ENCODE measurements at places on chromosomes 6 and 20.
A peak's percentile ranks its signal among the peaks of the same experiment; 100 is the strongest.

DNA sequence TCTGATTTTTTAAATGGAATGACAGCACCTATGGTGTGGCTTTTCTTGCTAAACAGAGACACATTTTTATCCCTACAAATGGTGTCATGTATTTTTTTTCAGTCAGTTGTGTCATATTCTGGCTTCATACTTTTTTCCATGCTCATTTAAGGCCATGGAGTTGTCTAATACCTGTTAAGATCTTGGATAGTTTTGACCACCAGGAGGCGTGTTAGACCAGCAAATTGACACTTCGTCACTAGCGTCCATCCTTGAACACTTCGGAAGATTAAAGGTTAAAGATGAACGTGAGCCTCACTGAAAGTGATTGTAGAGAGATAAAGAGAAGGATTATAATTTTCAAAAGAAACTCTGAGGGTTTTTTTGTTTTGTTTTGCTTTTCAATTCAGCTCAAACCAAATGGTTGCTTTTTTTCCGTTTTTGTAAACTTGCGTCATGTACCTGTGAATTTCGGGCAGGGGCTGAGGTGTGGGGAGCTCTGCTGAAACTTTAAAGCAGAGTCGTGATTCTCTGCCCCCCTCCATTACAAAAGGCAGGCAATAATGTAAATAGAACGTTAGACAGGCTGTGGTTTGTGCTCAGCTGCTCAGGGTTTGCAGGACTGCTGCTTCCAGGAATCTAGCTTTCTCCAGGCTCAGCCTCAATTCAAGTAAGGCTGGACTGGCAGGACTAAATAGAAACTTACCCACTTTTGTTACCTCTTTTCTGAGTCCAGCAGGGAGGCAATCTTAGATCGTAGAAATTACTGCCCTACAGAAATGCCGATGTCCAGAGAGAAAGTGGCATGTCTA lies 245.1 kb downstream of the FOXA2 start:
- DNase-seq, result peak; percentile 67

GRCh38 chr20:62517901-62518610 lies 42.3 kb upstream of the GATA5 start:
- no peak for DNase-seq

DNA sequence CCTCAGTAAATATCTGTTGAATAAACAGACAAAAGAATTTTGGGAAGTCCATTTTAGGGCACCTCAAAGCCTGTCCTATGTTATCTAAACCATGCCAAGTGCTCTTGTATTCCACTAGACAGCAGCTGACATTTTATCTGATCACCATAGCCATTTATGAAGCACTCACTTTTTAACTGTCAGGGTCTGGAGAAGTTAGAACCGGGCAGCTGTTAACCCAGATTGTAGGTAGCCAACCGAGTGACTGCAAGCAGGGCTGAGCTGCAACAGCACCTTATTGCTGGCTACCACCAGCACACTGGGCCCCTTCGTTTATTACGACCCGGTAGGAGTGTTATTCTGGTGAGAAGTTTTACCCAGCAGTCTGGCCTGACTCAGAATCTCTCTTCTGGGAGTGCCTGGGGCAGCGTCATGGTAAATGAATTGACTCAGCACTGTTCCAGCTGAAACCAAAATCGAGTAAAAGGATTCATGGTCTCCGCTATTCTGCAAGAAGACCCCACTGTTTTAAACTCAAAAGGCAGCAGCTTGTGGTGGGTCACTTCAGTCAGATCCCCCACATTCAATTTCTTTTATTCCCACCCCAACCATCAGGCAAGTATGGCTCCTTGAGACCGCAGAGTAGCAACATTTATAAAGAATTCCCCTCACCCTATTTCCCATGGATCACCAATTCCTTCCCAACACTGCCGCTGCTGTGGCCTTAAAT lies 1.7 kb downstream of the UBE2V1 start:
- no peak for DNase-seq

DNA sequence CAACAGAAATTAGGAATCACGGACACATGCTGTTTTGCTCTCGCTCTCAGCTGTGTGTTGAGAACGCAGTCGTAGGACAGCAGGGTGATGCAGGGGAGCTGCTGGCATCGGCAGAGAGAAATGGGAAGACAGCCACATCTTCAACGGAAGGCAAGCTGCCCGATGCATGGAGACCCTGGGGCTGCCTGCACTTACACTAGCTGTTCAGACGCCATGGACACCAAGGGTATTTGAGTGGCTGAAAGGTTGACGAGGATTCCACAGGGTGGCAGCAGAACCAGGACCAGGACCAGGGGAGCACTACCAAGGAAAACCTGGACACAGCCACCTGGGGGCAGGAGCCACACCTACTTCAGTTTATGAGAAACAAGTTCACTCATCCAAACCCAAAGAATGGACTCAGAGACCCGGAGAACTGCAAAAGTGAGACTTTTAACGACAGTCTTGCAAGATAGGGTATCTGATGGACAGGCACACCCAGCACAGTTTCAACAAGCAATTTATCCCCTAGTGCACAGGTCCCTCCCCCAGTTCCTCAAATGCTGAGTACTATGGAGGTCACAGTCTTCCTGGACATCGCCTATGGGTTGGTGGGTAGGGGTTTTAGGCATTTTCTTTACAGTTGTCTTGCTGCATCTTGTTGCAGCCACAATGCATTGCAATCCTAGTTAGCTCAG lies 56.3 kb upstream of the ENTPD6 start:
- DNase-seq, result no peak

DNA sequence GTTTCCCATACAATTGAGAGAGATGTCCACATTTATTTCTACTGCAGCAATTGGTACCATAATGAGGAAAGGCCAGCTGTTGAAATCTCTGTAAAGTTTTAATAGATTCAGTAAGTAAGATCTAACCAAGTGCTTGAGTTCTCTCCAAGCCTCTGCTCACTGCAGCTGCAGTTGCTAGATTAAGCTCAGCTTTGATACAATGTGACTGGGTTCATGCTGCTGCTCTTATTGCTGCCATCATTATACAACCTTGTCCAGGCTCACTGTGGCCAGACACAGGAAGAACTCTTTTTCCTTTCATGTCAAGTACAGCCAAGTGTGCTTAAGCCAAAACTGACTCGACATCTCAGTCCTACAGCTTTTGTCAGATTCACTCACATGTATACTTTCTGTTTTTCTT lies 423.5 kb downstream of the GJA1 start:
- no peak for DNase-seq

DNA sequence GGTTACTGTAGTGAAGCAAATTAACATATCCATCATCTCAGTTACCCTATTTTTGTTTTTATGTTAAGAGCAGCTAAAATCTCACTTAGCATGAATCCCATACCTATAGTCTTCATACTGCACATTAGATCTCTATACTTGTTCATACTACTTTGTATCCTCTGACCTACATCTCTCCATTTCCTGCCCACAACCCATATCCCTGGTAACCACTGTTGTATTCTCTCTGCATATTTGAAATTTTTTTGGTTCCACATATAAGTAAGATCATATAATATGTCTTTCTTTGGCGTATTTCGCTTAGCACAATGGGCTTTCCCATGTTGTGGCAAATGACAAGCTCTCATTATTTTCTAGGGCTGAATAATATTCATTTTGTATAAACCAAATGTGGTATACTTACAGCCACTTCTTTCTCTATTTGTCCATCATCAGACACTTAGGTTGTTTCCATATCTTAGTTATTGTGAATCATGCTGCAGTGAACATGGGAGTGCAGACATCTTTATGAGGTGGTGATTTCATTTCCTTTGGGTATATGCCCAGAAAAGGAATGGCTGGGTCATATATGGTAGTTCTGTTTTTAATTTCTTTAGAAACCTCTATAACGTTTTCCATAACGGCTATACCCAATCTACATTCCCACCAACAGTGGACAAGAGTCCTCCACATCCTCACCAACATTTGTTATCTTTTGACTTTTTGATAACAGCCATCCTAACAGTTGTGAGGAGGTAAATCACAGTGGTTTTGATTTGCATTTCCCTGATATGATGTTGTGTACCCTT lies 39.8 kb downstream of the BACH2 start:
- no peak for DNase-seq

DNA sequence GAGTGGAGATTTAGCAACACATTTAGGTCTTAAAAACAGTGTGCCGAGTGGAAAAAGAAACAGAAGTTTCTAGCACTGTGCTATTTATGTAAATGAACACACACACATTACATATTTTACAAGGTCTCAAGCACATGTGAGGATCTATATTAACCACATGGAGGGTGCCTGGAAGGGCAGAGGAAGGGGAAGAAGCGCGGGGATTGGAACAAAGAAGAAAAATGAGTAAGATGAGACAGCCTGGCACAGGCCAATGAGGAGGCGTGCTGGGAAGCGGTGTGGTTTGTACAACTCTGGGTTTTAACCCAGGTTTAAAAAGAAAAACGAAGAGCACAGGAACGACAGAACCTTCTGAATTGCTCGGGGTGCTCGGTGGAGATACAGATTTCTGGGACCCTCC lies 5.7 kb downstream of the KCNG1 start:
- no peak for DNase-seq

DNA sequence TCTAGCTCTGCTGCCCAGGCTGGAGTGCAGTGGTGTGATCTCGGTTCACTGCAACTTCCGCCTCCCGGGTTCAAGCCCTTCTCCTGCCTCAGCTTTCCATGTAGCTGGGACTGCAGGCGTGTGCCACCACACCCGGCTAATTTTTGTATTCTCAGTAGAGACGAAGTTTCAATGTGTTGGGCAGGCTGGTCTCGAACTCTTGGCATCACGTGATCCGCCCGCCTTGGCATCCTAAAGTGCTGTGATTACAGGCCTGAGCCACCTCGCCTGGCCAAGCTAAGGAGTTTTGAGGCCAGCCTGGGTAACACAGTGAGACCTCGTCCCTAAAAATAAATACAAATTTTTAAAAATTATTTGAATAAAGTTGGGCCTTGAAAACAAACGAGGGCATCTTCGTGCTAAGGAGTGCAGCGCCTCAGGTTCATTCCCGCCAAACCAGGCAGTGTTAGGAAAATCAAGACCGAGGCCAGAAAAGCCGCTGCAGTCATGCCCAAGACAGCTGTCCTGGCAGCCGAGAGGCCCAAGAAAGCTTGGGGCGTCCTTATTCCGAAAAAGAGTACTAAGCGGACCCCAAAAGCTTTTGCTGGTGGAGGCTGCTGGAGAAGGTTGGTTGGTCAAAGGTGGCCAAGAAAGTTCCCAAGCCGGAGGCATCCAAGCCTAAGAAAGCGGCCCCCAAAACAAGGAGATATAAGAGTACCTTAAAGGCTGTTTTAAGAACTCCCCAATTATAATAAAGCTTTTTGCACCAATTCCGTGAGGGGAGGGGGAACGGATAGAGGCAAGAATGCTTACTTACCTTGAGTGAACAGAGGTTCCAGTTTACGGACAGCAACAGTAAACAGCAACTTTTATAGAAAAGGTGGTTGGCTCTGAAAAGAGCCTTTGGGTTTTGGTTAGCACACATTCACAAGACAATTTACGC lies 109.0 kb downstream of the HFE start:
- DNase-seq, result peak; percentile 26

GRCh38 chr20:58700121-58700821 lies 7.7 kb downstream of the NPEPL1 start:
- no peak for DNase-seq

DNA sequence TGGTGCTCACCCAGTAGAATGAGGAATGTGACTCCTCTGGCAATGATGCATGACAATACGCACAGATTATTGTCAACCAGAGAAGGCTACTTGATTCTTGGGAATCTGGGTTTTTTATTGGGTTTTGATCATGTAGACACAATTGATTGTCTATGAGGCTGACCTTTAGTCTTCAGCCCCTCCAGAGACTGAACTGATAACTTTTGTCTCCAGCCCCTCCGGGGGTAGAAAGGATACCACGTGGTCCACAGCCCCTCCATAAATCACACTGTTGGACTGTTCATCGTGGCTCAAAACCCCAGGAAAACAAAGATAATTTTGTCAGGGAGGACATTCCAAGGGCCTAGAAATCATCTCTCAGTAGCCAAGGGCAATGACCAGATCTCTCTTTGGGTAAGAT lies 57.5 kb upstream of the ADGRF5 start:
- no peak for DNase-seq

GRCh38 chr20:13995841-13996240 lies 525 bp downstream of the MACROD2 start:
- DNase-seq, result peak; percentile 26

- DNase-seq, result no peak
These were observed 136.4 kb upstream of the ARMC2 start for GRCh38 chr6:108711826-108712225.

DNA sequence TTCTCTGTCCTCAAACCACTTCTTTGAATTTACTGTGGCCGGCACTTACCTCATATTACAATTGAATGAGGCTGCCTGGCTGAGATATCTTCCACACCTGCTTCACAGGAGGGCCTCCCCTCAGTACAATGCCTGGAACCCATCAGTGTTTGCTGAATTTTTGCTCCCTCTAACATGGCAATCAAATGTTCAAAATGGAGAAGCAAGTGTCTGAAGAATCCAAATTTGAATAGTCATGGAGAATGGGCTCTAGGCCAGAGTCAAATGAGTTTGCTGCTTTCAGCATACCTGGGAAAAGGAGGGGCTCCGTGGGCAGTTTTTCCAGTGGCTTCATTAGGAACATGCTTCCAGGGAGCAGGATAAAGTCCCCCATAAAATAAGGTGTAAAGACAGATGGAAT lies 564.8 kb downstream of the UTRN start:
- DNase-seq, result no peak

- peak; percentile 100 for DNase-seq
These were observed at the start of gene OARD1 for GRCh38 chr6:41071923-41072835. Gene OARD1, minus strand, starts transcription at chr6:41072356. Its CDS starts 722 bp downstream, at chr6:41071634.

- no peak for DNase-seq
These were observed 194.7 kb downstream of the NFATC2 start for GRCh38 chr20:51347831-51348230.

DNA sequence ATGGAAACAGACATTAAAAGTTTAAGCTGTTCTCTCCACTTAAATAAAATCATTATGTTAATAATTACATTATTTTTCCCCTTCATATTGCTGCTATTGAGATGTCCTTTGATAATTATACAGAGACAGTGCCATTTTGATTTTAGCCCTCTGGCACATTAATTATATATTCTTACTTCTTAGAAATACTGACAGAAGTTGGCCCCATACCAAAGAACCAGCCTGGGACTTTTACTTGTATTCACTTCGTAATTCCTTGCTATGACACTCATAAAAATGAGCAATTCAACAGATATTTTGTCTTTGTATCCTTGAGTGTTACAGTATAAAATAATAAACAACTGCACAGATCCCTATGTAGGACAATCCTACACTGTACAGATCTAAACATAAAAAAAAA lies 743.7 kb downstream of the TBC1D32 start:
- no peak for DNase-seq

DNA sequence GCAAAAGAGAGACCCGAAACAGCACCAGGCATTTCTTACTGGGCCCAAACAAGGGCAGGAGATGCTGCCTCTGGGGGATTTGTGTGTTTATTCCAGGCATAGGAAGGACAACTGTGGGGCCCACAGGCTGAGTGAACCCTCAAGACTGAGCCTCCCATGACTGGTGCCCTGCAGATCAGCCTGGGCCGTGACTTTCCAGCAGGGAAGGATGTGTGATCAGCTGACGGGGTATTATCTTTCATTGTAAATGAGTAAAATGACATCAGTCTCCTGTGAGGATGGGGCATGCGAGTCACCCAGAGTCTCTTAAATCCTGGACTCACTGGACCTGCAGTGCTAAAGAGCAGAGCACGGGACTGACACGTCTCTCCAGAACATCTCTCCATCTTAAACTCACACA lies 3.9 kb upstream of the TEAD3 start:
- no peak for DNase-seq
